Coronary artery (tissue), 2 donors: ENCODE measurements at places on chromosomes 1 and 21.

DNA sequence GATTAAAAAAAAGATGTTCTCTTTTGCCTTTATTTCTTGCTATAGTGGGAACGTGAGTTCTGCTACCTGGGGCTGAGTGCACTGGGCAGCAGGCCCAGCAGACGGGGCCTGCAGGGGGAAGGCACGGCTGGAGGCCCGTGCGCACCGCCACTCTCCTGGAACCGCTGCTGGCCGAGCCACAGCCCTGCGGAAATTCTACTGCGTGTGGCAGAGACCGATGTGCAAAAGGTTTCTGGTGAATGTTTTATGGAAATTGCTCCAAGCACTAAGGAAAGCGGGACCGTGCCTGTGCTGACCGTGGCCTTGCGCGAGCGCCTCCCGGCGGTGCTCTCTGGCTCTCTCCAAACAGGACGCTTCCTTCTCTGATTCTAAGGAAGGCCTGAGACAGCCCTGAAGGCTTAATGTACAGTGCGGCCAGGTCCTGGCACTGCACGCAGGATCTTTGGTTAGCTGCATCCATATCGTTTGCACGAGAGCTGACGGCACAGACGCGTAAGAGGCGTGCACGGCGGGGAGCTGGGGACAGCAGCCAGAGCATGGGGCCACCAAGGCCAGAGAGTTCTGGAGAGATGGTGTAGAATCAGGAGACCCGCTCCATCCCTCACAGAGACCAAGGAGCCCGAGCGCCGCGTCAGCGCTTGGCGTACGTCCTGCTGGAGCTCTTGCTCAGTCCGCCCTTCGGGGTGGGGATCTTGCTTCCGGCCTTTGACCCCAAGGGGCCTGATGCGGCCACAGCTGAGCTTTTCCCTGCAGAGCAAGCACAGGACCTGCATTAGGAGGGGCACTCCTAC, 18.7 kb upstream of the LRRC47 start:
- no peak for DNase-seq

DNA sequence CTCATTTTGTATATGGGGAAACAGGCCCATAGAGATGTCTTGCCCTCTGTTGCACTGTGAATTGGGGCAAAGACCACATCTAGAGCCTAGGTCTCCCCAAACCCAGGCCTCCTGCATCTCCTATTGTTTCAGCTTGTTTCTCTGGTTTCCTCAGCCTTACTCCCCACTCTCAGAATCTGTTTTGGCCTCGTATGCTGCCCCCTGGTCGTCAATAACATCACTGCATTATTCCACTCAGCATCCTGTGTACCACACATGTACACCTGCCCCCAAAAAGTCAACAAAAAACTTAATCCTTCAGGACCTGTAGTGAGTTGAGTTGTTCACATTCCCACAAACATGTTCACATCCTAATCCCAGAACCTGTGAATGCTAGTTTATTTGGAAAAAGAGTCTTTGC, 184.8 kb downstream of the BRINP2 start:
- no peak for DNase-seq

- no peak for DNase-seq
Observed at GRCh38 chr1:173424143-173424542, 53.0 kb upstream of the PRDX6 start.

GRCh38 chr1:63112155-63112900, 210.0 kb upstream of the FOXD3 start:
- DNase-seq: no peak

- no peak for DNase-seq
Observed at GRCh38 chr21:34648739-34649297, 20.0 kb upstream of the CLIC6 start.

GRCh38 chr1:2029561-2029960, 10.4 kb downstream of the GABRD start:
- no peak for DNase-seq

GRCh38 chr1:114111731-114112641, 41.7 kb downstream of the SYT6 start:
- DNase-seq: no peak

- no peak for DNase-seq
Observed at GRCh38 chr1:242030071-242030470, 31.2 kb upstream of the MAP1LC3C start.

GRCh38 chr1:39791838-39792237, 3.2 kb upstream of the BMP8B start:
- no peak for DNase-seq

GRCh38 chr1:181497870-181498269, 14.6 kb downstream of the CACNA1E start:
- DNase-seq: no peak

DNA sequence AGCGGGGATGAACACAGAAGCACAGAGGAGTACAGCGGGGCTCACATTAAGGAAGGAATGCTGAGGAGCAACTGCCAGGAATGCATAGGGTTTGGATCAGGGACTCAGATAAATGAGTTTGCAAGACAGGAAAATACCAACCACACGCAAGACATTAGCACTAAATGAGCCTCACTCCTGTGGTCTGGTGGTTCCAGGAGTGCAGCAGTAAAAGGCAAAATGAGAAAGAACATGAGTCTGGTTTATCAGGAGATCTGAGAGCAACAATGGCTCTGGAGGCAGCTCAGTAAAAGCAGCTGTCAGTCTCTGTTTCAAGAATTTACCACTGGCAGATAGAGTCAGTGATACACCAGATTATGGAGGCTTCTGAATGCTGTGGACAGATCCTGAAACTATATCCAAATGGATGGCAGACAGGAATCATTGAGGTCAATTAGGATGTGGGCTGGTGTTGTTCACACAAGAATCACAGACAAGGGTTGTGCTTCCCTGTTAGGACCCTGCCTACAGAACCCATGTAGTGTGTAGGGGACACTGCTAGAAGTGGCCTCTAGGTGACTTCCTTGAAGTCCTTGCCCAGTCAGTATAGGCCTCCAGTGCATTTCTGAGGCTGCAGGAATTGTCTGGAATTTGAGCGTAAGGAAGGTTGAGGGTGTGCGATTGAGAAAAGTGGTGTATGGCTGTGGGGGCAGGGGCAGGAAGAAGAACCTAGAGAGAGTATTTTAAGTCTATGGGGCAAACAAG, 50.3 kb downstream of the CASQ2 start:
- no peak for DNase-seq

- no peak for DNase-seq
Observed at GRCh38 chr1:14855268-14855667, 256.8 kb downstream of the KAZN start.

- DNase-seq: no peak
Observed at GRCh38 chr21:34198231-34199120, 125.1 kb downstream of the MRPS6 start.

- DNase-seq: no peak
Observed at GRCh38 chr1:81834268-81834667, 33.5 kb downstream of the ADGRL2 start.

- no peak for DNase-seq
Observed at GRCh38 chr1:207992677-207993236, 81.8 kb upstream of the CD34 start.

- no peak for DNase-seq
Observed at GRCh38 chr1:201346337-201346939, 31.0 kb downstream of the TNNT2 start.

GRCh38 chr1:87151500-87152421, 176.9 kb upstream of the LMO4 start:
- DNase-seq: no peak

DNA sequence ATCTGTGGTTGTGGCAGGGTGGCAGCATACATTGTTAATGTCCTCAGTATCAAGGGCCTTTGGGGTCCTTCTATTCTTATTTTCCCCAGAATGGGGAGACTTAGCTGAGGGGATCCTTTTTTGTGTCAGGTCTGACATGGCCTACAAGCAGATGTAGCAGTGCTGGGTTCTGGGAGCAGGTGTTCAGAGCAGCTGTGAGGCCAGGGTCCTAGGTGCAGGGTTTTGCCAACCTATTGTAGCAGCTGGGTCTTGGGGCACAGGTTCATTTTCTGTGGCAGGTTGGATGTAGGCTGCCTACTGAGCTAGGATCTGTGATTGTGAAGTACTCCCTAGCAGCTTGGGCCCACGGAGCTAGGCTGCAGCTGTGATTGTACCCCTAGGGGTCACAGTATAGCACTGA, 60.1 kb downstream of the DIPK1A start:
- no peak for DNase-seq

- DNase-seq: no peak
Observed at GRCh38 chr1:46747683-46748288, 28.9 kb upstream of the EFCAB14 start.

GRCh38 chr1:218604217-218604616, 259.1 kb downstream of the TGFB2 start:
- DNase-seq: no peak

GRCh38 chr21:24456358-24456757, 1150.9 kb downstream of the MRPL39 start:
- DNase-seq: no peak

- no peak for DNase-seq
Observed at GRCh38 chr21:34227386-34227852, 136.4 kb upstream of the KCNE2 start.

DNA sequence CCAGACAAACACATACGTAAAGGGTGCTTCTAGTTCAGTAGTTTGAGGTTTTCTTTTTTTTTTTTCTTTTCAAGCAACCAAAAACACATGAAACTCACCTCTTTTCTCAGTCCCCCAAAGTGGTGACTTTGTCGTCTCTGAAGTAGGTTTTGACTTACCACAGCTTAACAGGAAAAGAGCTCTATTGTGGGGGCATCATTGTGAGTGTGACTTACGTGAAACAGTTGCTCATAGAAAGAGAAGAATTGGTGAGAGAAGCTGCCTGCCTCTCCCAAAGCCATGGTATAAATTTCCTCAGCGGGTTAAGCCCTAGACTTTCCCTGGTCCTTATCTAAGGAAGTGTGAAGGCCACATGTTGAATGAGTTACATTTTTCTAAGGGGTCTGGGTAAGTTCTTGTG, 11.9 kb downstream of the FASLG start:
- DNase-seq: no peak

DNA sequence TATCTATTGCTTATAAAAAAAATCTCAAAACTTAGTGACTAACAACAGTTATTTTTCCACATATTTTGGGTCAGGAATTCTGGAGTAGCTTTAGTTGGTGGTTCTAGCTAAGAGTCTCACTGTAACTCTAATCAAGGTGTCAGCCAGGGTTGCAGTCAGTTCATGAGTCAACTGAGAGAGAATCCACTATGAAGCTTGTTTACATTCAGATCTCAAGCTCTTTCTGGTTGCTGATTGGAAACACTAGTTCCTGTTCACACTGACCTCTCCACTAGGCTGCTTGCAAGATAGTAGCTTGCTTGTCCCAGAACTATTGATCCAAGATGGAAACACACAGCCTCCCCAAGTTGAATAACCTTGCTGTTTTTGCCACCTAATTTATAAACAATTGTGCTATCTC, 1192.1 kb upstream of the B3GALT2 start:
- DNase-seq: no peak

DNA sequence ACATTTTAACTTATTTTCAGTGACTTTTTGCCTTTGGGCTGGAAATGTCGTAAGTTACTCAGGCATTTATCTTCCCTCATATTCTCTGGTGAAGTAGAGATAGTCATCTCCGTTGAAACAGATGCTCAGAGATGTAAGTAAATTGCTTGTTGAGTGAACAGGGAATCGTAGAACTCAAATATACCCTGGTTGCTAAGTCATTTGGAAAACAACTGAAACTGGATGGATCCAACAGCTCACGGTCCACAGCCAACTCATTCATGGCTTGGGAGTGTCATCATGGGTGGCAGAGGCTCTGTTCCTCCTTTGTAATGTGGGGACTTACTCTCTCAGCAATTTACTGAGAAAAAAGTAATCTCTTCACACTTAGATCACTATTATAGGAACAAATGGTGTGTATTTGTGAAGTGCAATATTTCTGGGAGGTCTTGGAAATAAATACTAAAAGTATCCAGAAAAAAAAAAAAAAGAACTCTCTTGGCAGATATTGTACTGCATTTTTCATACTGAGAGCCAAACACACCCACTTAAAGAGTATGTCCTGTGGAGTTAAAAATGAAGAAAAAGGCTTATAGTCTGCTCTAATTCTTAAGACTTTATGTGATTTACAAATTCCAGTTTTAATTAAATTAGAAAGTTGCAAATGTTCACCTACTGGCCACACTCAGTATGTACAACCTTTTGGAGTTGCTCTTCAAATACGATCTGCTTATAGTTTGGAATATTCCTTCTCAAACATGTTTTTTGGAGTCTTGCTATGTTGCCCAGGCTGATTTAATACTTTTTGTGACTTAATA, 107.4 kb downstream of the LEPR start:
- DNase-seq: no peak

DNA sequence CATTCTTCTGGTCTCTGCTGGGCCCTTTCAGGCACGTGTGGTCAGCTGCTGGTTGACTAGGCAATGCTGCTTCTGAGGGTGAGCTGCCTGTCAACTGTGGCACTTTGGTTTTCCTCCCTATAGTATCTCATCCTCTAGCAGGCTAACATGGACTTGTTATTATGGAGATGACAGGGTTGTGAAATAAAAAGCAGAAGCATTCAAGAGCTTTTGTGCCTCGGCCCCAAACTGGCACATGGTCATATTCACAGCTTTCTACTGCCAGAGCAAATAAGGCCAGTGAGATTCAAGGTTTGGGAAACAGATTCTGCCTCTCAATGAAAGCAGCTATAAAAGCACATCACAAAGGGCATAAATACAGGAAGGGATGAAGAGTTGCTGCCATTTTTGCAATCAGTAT, 1.6 kb upstream of the ZNF124 start:
- DNase-seq: no peak

- no peak for DNase-seq
Observed at GRCh38 chr1:53979712-53980450, 33.7 kb downstream of the LRRC42 start.

GRCh38 chr1:15676688-15677661, 7.1 kb upstream of the PLEKHM2 start:
- DNase-seq: no peak

DNA sequence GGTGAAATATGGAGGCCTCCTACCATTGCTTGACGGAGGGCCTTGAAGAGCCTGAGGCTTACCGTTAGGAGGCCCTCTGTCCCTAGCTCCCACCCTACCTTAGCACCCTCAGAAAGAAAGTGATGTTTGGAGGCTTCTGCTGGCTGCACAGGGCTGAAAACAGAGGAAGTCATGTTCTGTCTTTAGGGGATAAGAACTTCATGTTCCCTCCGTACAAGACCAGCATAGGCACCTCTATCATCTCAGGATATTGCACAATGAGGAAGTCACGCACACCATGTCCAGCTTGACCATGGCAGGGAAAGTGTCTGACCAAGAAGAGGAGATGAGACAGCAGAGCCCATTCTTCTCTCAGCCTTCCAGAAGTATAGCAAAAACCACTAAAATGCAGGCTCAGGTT, 13.8 kb downstream of the ADORA3 start:
- DNase-seq: no peak
